ENCODE measurements at places on chromosomes 11 and 22.

GRCh38 chr11:64933935-64934681, 1.6 kb downstream of the GPHA2 start:
- no peak for DNase-seq

DNA sequence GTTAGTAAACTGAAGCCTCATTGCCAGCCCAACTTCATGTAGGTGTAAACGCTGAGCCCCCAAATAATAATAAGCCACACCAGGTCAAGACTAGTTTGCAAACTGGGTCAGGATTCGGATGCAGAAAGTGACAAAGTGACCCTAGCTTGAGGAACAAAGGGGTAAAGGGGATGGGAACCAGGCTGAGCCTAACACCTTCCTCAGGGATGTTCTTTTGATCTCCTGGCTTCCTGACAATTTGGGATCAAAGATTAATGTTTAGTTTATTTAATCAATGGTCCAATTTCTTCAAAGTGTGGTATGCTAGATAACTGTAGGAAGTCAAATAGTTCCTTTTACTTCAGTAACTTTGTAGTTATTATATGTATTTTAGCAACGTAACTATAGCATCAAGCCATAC, 9.9 kb downstream of the GLYATL1 start:
- no peak for DNase-seq

GRCh38 chr22:20729194-20729593, 44.7 kb upstream of the SERPIND1 start:
- DNase-seq = no peak

GRCh38 chr11:70205766-70206165, 2.7 kb downstream of the FADD start:
- DNase-seq = no peak

GRCh38 chr11:122319691-122320620, 203.9 kb upstream of the BLID start:
- no peak for DNase-seq

DNA sequence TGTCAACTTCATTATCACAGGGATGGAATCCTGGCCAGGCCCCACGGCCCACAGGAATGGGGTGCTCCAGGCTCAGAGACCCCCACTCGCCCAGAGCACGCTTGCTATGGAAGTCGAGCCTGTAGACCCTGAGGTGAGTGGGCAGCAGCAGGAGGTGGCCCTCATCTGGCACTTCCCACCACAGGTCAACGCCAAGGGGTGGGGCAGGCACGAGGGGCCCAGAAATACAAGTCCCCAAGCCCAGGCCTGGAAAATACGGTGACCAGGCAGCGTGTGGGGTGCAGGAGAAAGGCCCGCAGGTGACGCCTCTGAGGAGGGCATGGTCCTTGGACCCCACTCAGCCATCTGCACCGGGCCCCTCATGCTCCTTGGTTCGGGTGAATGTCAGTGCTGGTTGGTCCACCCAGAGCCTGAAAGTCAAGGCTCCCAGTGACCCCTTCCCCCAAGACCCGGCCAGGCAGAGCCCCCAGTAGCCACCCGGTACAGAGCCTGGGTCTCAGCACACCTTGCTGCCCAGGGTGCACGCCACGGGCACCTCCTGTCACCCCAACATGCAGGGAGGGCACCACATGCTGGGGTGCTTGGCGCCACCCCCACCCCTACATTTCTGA, 2.4 kb downstream of the MOB2 start:
- DNase-seq = no peak

- no peak for DNase-seq
Observed at GRCh38 chr22:48858121-48858520, 969.6 kb downstream of the BRD1 start.

GRCh38 chr11:87397011-87397865, 359.5 kb downstream of the TMEM135 start:
- no peak for DNase-seq

GRCh38 chr11:64344787-64345186, 4.8 kb downstream of the CCDC88B start:
- DNase-seq = no peak

- no peak for DNase-seq
Observed at GRCh38 chr11:132784441-132784840, 747.9 kb downstream of the OPCML start.

GRCh38 chr22:31474743-31475142, 14.9 kb downstream of the EIF4ENIF1 start:
- no peak for DNase-seq

GRCh38 chr11:134784046-134784445, 372.0 kb upstream of the B3GAT1 start:
- DNase-seq = no peak

DNA sequence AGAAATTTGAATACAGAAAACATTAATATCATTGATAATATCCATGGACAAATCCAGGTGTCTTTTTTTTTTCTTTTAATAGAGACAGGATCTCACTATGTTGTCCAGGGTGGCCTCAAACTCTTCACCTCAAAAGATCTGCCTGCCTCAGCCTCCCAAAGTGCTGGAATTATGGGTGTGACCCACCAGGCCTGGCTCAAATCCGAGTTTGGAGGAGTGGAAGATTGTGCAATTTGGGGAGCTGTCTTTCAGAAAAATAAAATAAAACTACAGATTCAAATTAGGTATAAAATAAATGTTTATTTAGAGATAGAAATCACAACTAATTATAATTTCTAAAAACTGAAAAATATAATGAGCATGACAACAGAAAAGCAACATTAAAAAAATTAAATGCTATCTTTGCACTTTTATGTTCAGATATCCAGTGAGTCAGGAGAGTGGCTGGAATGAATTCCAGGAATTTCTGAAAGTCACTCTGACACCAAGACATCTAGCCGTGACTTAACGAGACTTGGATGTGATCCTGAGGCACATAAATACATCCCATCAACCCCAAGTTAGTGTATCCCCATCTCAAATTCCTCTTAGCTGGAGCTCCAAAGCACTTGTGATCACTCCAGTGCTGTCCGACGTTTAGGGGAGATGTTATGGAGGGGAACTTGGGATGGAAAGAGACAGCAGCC, 128.6 kb upstream of the THY1 start:
- no peak for DNase-seq

DNA sequence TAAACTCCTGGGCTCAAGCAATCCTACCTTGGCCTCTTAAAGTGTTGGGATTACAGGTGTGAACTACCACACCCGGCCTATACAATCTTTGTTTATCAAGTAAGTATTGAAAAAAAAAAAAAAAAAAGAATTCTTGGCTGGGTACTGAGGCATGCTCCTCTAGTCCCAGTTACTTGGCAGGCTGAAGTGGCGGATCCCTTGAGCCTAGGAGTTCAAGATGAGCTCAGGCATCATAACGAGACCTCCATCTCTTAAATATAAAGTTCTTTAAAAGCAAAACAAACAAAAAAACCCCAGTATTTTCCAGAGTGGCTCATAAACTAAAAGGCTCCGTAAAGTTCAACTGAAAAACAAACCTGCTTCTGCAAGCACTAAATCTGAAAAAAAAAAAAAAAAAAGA, 50.3 kb upstream of the GAB2 start:
- DNase-seq = no peak

DNA sequence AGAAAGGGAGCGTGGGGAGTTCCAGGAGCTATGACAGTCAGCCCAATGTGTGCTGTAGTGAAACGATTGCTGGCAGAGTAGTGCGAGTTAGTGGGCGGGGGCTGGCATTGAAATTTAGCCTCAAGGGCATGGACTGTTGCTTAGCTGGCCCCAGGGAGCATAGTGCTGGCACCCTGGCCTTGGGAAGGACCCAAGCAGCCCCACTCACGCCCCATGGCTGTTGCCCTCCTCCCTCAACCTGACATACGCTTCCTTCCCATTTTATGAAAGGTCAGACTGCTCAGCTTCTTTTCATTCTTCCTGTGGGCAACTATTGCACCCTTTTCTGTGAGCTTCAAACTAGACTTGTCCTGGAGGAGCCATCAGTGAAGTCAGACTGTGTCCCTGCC, 52.0 kb upstream of the SUSD2 start:
- no peak for DNase-seq

DNA sequence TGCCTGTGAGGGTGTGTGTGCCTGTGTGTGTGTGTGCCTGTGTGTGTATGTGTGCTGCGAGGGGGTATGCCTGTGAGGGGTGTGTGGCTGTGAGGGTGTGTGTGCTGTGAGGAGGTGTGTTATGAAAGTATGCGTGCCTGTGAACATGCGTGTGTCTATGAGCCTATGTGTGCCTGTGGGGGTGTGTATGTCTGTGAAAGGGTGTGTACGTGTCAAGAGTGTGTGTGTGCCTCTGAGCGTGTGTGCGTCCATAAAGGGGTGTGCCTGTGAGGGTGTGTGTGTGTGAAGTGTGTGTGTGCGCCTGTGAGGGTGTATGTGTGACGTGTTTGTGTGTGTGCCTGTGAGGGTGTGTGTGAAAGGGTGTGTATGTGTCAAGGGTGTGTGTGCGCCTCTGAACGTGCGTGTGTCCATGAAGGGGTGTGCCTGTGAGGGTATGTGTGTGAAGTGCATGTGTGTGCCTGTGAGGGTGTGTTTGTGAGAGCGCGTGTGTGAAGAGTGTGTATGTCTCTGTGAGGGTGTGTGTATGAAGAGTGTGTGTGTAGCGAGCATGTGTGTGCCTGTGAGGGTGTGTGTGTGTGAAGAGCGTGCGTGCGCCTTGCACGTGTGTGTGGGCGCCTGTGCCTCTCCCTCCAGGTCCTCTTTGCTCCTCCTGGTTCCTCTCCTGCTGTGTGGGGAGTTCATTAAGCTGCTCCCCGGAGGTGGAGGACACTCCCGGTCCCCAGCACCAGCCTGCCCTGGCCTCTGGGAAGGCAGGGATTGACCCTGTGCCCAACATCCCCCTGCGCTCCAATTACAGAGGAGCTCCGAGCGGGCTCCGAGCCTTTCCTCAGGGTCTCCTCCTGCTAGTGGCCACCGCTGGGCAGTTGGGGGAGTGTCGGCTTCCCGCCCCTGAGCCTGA, 53.3 kb downstream of the CACNA1I start:
- no peak for DNase-seq

- DNase-seq = peak; percentile 6
Observed at GRCh38 chr22:50339945-50340879, 2.9 kb upstream of the PPP6R2 start.

DNA sequence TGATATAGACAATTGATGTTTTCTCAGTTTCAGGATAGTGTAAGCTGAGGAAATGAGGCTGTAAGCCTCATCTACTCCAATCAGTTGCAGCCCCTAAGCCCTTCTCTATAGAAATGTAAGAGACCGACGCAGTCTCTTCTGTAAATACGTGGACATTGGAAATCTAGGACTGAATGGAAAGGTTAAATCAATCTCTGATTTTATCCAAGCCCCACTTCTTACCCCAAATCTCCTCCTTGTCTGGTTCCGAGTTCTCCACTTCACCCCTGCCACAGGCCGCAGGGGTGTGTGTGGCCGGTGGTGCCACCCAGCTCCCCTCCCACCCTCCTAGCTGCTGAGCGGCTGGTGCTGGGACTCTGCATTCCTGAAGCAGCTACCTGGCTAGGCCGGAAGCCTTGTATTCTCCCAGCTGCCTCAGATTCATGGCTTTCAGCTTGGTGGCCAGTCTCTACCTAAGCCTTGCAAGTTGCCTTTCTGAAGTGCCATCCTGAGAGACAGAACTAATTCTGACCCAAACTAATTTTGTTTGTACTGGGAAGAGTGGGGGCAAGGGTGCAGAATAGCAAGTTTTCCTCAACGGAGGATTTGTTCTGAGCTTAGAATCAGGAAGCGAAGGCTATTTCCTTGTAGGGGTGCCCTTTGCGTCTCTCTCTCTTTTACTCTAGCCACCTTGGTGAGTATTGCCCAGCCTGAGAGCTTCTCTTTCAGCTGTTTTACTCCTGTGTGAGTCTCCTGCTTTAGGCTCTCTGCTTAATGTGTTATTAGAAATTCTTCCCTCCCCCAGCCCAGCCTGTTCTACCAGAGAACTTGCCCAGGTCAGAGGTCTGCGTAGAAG, 749 bp downstream of the VWA5A start:
- no peak for DNase-seq

- no peak for DNase-seq
Observed at GRCh38 chr11:113173126-113173525, 141.3 kb upstream of the TTC12 start.

GRCh38 chr22:42500836-42501179, 18.8 kb downstream of the RRP7A start:
- DNase-seq = no peak

GRCh38 chr11:118612378-118612777, 5.0 kb downstream of the PHLDB1 start:
- DNase-seq = no peak

DNA sequence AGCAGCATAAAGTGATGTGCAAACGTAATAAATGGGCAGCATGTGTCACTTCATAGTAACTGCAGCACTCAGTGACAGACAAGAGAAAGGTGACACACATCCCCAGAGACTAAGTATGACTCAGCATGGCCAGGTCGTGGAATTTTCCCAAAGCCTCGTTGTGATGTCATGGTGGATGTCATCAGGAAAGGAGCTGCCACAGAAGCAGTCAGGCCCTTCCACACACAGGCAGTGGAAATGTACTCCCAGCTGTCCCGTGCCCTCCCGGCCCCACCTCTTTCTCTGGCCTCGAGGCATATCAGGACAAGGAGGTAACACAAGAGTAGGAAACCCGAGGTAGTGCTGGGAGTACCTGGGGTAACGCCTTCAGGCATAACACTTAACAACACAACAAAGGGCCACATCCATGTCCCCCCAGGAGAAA, 8.1 kb downstream of the PC start:
- DNase-seq = no peak

DNA sequence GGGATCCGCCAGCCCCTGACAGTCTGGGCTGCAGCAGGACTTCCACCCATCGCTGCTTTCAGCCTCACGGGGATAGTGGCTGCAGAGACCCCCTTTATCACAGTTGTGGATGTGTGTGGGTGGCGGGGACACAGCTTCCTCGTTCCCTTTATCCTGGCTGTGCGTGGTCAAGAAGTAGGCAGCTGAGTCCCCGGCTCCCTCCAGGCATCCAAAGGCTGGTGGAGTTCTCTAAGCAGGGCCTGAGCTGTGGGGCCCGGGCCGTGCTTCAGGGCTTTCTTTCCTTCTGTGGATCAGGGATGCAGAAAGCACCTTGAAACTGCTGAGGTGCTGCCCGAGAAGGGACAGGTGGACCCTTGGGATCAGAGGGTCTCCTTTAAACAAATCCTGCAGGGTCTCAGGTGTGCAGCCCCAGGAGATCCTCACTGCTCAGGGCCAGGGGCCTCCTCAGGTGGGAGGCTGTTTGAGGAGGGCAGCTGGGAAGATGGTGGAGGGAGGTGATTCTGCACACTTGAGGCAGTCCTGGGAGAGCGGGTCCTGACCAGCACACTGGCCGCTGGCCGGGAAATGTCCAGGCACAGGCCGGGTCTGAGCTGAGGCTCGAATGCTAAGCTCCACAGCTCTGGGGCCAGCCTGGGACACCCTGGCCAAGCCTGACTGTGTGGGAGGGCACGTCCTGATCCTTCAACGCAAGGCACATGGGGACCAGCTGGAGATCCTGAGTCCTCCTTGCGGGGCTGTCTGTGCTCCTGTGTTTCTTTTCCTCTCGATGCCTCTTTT, 1024.3 kb downstream of the BRD1 start:
- no peak for DNase-seq

DNA sequence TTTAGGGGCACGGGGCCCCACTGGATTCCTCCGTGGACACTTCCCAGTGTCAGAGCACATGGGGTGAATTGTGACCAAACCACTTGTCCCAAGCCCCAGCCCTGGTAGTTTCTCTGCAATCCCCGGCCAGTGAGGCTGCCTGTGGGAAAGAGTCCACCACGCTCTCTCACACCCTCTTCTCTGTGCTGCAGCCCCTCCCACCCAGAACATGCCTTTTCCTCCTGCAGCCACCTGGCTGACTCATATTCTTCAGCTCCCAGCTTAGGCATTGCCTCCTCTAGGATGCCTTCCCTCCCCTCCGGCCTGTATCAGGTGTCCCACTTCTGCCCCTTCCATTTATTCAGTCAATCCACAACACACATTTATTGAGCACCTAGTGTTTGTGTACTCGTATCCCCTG, 5.4 kb upstream of the RPS6KB2 start:
- DNase-seq = no peak

- no peak for DNase-seq
Observed at GRCh38 chr22:27641049-27641795, 160.3 kb downstream of the MN1 start.

- no peak for DNase-seq
Observed at GRCh38 chr11:1953489-1954266, 6.5 kb downstream of the MRPL23 start.
